Spinal cord (tissue), 10 donors: ENCODE measurements at places on chromosomes 5 and 9. TPM values are rescaled to one million over a fixed set of nuclear protein-coding genes. Genes with fewer than 3 reads are reported as not detected.

The ZNF618 gene
- 17.0 TPM for polyA plus RNA-seq

The SPINK7 gene
- not detected for polyA plus RNA-seq

The SLC6A7 gene
- polyA plus RNA-seq: 33.1 TPM

The PCDHGB6 gene
- 22.0 TPM for polyA plus RNA-seq

The STPG3 gene
- polyA plus RNA-seq: 0.68 TPM

The CARD6 gene
- 1.3 TPM for polyA plus RNA-seq

The ORM2 gene
- not detected for polyA plus RNA-seq

The BARHL1 gene
- polyA plus RNA-seq: 3.2 TPM

The PCDHGA6 gene
- polyA plus RNA-seq: 18.4 TPM

The NR2F1-AS1 gene
- 67.5 TPM for polyA plus RNA-seq

The TAL2 gene
- 1.9 TPM for polyA plus RNA-seq

The NAIP gene
- polyA plus RNA-seq: 26.7 TPM

The SPATA31D4 gene
- not detected for polyA plus RNA-seq

The FGD3 gene
- polyA plus RNA-seq: 17.2 TPM

The SLC6A18 gene
- not detected for polyA plus RNA-seq

The TOR4A gene
- 2.1 TPM for polyA plus RNA-seq

The LPAR1 gene
- 92.7 TPM for polyA plus RNA-seq

The PHYHD1 gene
- polyA plus RNA-seq: 23.2 TPM

The ACO1 gene
- 27.6 TPM for polyA plus RNA-seq

The ERAP2 gene
- 4.7 TPM for polyA plus RNA-seq

The SLC6A19 gene
- 0.39 TPM for polyA plus RNA-seq

The TBC1D2 gene
- polyA plus RNA-seq: 9.5 TPM

The ALG2 gene
- polyA plus RNA-seq: 25.3 TPM

The HTR4 gene
- 1.6 TPM for polyA plus RNA-seq

The SPATA31C1 gene
- polyA plus RNA-seq: 1.6 TPM

The C5orf34 gene
- polyA plus RNA-seq: 4.5 TPM

The TMEM215 gene
- polyA plus RNA-seq: 1.5 TPM

The STKLD1 gene
- 2.5 TPM for polyA plus RNA-seq

The TMEM232 gene
- polyA plus RNA-seq: 6.0 TPM

The MRPL41 gene
- 52.2 TPM for polyA plus RNA-seq

The THBS4 gene
- 30.1 TPM for polyA plus RNA-seq

The FOXD4L5 gene
- polyA plus RNA-seq: 1.5 TPM

The MCCC2 gene
- polyA plus RNA-seq: 44.6 TPM

The SLC34A1 gene
- 0.68 TPM for polyA plus RNA-seq

The NPR3 gene
- 6.8 TPM for polyA plus RNA-seq

The RLN2 gene
- 0.59 TPM for polyA plus RNA-seq

The GABRA1 gene
- 8.7 TPM for polyA plus RNA-seq

The KIF24 gene
- 4.0 TPM for polyA plus RNA-seq

The ZNF366 gene
- polyA plus RNA-seq: 3.2 TPM

The TRIM36 gene
- polyA plus RNA-seq: 35.8 TPM

The LHX3 gene
- polyA plus RNA-seq: 1.5 TPM

The PITX1 gene
- not detected for polyA plus RNA-seq
